Stimulated activated CD4-positive, alpha-beta T cell treated with anti-CD3 and anti-CD28 coated beads, TNF-alpha, amount 100 ng/mL, for 48 hours (primary cell): ENCODE measurements at places on chromosomes 12 and 14.

GRCh38 chr12:5514016-5514415, 82.1 kb downstream of the NTF3 start:
- DNase-seq: no peak

- DNase-seq: no peak
Measured at GRCh38 chr12:131369094-131369845, 341.6 kb upstream of the SFSWAP start.

DNA sequence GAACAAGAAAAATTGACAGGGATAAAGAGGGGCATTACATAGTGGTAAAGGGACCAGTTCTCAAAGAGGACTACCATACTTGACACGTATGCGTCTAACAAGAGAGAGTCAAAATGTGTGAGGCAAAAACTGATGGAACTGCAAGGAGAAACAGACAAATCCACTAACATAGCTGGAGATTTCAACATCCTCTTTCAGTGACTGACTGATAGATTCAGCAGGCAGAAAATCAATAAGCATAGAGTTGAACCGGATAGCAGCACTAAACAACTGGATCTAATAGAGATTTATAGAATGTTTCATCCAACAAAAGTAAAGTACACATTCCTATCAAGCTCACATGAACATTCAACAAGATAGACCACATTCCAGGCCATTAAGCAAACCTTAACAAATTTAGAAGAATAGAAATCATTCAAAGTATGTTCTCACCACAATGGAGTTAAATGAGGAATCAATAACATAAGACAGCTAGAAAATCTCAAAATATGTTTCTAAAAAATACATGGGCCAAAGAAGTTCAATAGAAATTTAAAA, 16.1 kb upstream of the CRACR2A start:
- DNase-seq: no peak

DNA sequence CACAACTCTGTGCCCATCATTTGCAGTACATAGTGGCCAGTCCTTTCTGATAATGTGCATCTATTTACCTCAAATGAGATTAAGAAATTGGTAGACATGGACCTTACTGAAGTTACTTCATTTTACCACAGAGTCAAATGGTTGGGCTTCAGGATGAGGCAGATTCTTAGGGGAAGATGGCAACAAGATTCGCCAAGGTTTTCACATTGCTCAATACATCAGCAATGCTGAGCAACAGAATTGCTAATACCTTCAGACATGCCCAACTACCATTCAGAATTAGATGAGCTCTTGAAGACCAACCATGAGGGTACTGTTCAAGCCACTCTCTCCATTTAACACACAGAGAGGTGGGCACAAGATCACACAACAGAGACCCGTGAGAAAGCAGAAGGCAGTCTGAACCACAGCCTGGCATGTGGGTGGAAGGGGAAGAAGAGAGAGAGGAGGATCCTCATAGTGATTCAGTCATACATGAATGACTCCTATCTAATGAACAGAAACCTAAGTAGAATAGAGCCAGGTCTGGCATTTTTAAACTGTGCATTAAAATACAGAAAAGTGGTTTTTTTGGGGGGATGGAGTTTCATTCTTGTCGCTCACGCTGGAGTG, 28.5 kb downstream of the CPM start:
- DNase-seq: no peak

- no peak for DNase-seq
Measured at GRCh38 chr12:21715386-21715785, 57.7 kb upstream of the LDHB start.

DNA sequence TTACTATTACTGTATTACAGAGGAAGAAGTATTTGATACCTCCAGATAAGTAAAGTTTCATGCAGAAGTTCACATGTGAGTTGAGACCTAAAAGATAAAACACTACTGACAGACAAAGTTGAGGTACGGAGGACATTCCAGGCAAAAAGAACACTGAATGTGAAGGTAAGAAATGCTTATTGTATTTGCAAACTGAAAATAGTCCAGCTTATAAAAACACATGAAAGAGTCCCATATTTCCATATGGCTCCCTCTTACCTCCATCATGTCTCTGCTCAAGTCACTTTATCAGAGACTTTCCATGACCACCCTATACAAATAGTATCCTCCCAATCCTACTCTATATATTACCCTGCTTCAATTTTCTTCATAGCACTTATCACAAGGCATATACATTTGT, 35.8 kb downstream of the SENP1 start:
- no peak for DNase-seq

DNA sequence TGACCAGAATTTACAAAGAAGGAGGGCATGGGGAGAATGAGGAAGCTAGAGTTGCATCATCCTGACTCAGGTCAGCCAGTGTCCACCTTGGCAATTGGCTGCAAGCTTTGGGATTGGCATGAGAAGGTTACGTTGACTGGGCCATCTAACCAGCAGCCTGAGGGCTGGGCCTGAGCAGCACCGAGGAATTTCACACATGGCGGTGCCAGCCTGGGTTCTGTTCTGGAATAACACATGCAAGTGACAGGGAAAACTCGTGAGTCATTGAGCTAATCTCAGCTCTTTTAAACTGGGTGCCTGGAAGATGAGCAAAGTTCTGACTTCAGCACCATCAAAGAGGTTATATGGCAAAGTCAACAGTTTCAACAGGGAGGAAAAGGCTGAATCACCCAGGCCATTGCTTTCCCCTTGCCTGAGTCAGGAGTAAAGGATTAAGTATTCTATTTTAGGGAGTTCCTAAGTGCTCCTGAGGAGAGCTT, 543.2 kb upstream of the TBX3 start:
- no peak for DNase-seq

- no peak for DNase-seq
Measured at GRCh38 chr12:95549392-95550084, 1.7 kb downstream of the USP44 start.

GRCh38 chr12:62730649-62731048, 204.3 kb downstream of the PPM1H start:
- DNase-seq: no peak

DNA sequence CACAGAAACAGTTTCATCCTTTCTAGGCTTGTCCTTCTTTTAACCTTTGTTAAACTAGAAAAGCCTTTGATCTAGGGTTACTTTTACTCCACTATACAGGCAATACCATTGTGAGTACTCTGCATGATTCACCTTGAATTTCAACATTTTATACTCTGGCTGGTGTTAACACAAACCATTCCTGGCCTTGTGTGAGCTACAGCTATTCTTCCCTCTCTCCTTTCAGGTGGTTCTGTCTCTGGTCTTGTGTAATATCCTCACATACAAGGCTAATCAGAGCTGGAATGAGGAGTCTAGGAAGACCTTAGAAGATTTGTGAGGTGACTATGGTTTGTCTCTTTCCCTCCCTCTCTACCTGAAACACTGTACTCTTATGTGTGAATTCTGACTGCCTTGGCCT, 837.4 kb upstream of the USP15 start:
- no peak for DNase-seq

- DNase-seq: no peak
Measured at GRCh38 chr12:117064596-117064995, 34.6 kb downstream of the TESC start.

DNA sequence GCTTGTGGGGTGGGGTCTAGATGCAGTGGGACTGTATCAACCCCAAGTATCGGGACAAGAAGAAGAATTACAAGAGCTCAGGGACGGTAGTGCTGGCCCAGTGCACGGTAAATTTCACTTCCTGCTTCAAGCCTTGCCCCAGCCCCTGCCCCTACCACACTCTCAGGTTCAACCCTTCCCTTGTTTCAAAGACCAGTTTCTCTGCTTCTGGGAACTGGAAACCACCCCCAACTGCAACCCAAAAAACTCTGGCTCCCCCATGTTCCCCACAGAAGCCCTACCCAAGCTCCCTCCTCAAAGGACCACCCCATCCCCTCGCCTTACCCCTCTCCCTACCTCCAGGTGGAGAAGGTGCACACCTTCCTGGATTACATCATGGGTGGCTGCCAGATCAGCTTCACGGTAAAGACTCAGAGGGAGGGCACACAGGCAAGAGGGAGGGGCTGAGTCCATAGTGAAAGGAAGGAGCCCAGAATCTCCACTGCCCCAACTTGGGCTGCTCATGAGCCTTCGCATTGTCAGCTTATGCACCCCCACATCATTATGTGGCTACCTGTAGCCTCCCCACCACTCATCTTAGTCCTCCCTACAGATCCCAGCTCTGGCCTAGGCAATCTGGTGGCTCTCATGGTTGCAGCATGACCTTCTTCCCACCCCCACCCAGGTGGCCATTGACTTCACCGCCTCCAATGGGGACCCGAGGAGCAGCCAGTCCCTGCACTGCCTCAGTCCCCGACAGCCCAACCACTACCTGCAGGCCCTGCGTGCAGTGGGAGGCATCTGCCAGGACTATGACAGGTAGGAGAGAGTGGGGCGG, 4.3 kb downstream of the CPNE6 start:
- no peak for DNase-seq

DNA sequence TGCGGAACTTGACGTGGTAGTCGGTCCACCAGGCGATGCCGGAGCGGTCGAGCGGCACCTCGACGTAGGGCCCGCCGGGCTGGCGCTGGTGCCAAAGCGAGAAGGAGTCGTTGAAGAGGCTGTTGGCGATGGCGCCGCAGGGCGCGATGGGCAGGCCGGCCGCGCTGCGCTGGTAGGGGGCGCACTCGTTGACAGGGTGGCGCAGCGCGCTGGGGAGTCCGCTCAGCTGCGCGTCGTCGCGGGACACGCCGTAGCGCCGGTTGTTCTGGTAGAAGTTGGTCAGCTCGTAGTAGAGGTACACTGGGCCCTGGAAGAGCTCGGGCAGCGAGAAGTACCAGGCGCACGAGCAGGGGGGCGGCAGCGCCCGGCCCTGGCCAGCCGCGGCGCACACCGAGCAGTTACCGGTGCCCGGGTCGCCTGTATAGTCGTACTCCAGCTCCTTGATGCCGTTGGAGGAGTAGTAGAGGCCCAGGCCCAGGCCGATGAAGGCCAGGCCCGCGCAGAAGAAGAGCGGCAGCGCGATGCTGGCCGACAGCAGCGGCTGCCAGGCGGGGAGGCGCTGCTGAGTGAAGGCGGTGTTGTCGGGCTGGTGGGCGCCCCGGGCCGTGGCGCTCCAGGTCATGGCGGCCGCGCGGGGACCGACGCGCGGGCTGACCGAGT, 482 bp downstream of the TMEM30B start:
- peak; percentile 71 for DNase-seq

DNA sequence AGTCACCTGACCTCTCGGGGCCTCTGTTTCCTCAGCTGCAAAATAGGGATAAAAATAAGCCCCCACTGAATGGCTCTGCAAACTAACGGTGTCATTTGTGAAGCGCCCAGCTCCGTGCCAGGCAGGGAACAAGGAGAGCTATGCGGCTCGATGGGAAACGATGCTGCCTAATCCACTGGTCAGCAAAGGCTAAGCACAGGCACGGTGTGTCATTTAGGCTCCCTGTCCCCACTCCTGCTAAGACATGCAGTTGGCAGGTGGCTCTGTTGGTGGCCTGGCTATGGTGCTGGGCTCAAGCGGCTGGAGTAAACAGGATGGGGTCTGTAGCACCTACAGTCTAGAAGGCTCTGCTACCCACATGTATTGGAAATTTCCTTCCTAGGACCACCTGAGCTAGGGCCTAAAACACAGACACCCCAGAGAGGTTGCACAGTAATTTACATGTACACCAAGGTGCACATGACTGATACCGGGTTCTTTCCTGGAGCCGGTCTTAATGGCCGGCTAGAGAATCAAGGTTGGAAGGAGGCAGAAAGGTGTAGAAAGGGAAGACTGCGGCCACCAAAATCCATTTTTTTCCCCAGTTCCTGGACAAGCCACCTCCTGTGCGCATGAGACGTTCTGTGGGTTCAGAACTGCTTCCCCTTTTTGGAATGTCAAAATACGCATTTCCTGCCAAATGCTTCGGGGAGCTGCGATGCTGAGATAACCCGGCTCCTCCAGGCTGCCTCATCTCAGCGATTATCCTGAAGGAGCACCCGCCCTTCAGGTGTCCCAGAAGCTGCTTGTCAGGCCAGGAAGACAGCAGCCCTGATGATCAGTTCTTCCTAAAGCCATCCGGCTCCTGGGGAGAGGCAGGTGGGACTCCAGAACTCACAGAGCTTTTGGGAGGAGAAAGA, 1.0 kb downstream of the CACNA2D4 start:
- no peak for DNase-seq

- no peak for DNase-seq
Measured at GRCh38 chr14:99212646-99213045, 59.4 kb downstream of the BCL11B start.

DNA sequence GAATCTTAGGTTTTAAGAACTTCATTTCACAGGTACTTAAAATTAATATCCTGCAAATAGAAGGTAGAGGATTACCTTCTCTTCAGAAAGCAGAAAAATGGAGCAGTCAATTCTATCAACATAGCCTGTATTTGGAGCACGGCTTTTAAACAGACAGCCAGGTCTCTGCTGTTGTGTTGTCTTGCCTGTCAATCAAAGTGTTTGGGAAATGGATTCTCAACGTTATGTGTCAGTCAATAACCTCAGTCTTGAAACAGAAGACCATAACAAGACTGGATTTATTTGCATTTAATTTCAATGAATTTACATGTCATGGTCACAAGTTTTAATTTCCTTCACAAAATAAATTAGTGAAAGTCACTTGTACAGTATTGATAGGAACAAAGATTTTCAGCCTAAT, 51.9 kb upstream of the KRR1 start:
- no peak for DNase-seq

DNA sequence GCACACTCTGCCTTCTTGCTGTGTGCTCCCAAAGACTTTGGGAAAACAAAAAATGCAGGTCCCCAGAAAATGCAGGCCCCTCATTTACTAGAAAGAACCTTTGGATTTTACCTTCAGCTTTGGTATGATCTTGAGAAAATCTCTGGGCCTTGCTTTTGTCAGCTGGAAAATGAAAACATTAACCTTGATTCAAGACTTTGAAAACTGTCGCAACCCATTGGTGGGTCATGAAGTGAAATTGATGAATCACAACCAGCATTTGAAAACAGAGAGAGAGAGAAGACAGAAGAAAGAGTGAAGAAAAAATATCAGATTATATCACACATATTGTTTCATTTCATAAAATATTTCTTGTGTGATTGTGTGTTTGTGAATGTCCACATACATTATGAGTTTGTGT, 322.5 kb downstream of the ZFP36L1 start:
- DNase-seq: no peak

DNA sequence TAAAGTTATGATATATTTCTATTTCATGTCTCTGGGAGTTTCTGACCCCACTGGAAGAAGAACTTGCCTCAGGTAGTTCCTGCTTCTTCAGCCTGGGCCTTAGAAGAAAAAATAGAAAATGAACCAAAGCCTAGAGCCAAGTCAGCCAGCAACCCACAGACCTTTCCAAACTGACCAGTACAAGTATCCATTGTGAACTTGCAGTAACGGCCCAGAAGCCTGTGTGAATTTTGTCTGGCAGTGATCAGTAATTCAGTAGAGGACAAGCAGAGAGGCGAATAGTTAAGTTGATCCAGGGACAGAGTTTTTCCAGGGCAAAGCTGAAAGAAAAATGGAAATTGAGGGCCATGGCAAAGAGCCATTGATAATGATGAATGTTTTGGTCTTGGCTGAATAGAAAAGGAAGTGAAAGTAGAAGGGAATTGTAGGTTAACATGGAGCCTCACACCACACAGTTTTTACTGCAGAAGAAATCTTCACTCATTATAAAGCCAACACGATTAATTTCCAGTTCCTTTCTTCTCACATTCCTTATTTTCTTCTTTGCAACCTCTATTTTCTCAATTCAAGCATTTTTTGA, 311.8 kb downstream of the BTG1 start:
- DNase-seq: no peak

- DNase-seq: no peak
Measured at GRCh38 chr12:126086242-126086641, 1021.0 kb downstream of the AACS start.
